ENCODE measurements at places on chromosomes 13 and 19.
A peak's percentile ranks its signal among the peaks of the same experiment; 100 is the strongest.

DNA sequence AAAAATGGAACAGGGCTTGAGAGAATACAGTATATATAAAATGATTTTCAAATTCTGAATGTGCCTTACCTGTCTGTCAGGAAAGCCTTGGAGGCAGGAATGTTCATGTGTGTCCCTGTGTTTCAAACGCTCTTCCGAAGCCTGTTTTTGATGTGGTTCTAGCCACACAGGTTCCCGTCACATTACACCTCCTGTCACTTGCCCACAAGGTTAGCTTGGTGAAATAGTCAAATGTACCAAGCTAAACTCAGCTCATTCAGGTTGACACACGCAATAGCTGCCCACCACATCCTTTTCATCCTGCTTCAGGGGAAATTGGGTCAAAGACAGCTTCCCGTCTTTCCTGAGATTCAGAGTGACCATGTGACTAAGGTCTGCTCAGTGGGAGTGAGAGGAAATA lies 574.0 kb downstream of the EFNB2 start:
- no peak for DNase-seq

DNA sequence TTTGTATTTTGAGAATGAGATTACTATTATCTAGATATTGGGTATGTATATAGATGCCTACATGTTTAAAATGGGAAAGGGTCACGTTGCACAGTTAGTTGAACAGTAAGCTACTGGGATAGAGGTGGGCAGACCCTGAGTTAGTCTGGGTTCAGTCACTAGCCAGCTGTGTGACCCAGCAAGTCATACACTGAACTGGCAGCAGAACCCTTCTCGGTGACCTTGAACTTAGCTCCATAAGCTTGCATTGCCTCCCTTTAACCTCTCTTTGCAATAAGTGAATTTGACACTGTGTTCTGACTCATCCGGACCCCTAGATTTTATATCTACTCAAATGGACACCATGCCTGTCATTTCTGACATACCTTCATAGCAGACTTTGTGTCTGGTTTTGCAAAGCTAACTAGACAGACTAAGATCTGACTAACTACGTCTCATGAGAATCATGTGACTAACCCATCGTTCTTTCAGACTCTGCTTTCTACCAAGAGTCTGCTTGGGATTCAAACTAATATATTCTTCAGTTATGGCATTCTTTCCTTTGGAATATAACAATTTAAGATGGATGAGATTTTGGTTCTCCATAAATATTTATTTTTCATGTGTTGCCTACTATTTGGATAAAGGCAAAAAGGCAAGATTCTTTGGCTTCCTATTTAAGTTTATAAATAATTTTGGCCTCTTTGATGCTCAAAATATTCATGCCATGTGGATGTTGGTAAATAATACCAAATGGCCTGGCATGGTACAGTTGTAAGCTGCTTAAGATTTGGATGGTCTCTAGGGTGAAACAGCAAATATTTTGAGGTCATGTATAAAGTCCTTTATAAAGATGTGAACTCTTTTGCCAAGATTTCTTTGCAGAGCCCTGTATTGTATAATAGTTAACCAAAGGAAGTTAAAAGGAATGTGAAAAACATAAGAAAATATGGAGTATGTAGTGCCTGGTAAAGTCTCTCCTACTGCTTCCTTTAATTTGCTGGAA lies 159.3 kb downstream of the ITGBL1 start:
- DNase-seq: no peak

GRCh38 chr19:44002212-44002565 lies 568 bp upstream of the ZNF230 start:
- no peak for DNase-seq

GRCh38 chr19:18290302-18291018 lies 9.0 kb upstream of the JUND start:
- no peak for DNase-seq

GRCh38 chr19:2573916-2574315 lies 98.0 kb downstream of the GADD45B start:
- no peak for DNase-seq

- peak; percentile 100 for DNase-seq
Measured at GRCh38 chr19:55339105-55339888, at the start of gene KMT5C. TSS of gene KMT5C (plus strand) at chr19:55339876. CDS start at chr19:55341937, 2,061 bp downstream.

DNA sequence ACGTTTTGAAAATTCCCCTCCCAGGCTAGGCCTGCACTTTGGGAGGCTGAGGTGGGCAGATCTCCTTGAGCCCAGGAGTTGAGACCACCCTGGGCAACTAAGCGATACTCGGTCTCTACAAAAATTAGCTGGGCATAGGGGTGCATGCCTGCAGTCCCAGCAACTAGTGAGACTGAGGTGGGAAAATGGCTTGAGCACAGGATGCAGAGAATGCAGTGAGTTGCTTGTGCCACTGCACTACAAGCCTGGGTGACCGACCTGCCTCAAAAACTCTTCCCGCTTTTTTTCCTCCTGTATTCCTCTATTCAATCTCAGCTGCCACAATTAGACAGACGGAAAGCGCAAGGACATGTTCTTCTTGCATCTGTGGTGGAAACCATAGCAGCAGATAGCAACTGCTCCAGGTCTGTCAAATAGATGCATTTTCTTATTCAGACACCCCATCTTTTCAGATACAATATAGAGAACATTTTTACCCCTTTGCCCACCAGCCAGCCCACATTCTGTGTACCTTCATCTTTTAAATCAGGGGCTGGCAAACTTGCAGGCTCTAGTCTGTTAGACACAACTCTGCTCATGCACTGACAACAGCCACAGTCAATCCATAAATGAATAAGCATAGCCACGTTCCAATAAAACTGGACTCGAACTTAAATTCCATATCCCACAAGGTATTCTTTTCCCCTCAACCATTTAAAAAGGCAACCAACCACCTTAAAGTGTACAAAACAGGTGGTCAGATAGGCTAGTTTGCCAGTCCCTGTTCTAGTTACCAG lies 4.8 kb downstream of the TPT1 start:
- DNase-seq: no peak

DNA sequence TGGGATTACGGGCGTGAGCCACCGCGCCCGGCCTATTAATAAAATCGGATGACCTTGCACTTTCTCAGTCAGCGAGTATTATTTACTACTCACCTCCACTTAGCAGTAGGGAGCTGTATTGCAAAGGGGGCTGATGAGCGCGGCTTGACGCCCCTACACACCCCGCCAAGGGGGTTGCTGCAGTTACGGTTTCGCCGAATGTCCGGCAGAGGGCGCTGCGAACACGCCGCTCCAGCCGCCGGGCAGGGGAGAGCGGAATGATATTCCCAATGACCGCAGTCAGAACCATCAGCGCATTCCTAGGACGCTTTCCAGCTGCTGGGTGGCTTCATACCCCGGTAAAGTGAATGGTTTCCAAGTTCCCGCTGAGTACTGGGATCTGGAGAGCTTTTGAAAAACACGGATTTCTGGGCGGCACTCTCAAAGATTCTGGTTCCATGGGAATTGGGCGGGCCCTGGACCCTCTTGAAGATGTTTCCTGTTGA lies 30.0 kb upstream of the TPT1 start:
- peak; percentile 20 for DNase-seq

GRCh38 chr13:78033509-78033908 lies 114.9 kb upstream of the EDNRB start:
- DNase-seq: no peak

DNA sequence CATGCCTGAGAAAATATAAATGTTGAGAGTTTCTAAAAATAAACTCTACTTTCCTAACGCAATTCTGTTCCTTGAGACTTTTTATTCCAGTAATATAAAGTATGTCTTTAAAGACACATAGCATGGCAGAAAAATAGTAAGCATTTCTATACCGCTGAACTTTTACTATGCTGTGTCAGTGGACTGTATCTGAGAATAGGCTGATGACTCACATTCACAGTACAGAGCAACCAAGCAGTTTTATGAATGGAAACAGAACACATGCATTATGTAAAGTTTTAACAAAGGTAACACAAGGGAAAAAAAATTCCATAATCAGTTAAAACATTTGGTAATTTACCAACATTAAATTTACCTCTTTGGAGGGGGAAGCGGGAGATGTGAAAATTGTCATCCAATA lies 38.4 kb downstream of the ZDHHC20 start:
- DNase-seq: no peak

GRCh38 chr19:5308451-5309437 lies 31.9 kb downstream of the PTPRS start:
- DNase-seq: peak; percentile 89

DNA sequence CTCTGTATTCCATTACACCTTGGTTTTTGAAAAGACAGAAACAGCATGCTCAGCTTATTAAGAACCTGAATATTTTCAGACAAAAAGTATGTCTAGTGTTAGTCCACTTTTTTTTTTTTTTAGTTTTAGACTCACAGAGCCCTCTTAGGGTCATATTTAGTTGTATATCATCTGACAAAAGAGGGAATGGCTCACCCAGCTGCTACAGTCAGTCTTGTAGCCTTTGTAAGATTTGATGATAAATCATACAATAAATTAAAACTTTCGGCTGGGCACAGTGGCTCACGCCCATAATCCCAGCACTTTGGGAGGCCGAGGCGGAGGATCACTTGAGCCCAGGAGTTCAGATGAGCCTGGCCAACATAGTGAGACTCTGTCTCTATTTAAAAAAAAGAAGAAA lies 43.7 kb upstream of the LDLR start:
- no peak for DNase-seq

- no peak for DNase-seq
Measured at GRCh38 chr13:113552786-113553434, 31.6 kb upstream of the TFDP1 start.

- DNase-seq: no peak
Measured at GRCh38 chr19:19062454-19063182, 1.2 kb upstream of the SLC25A42 start.

- peak; percentile 67 for DNase-seq
Measured at GRCh38 chr13:108214441-108215271, 680 bp downstream of the LIG4 start.

GRCh38 chr19:32542477-32543108 lies 38.4 kb upstream of the PDCD5 start:
- no peak for DNase-seq

DNA sequence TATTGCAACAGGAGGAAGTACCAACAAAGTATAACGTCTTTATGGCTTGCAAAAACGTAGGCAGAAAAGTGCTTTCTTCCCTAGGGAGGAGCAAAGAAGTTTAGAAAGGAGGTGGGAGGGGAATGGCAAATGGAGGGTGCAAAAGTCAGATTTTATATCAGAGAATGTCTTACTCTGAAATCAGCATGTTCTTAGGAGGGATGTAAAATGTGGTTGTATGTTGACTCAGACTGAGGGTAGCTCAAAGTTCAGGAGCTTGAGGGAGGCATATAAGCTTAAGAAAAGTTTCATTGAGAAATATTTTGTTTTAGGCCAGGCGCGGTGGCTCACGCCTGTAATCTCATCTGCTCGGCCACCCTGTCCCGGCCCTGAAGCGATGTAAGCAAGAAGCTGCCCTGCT lies 1.7 kb downstream of the ZNF90 start:
- DNase-seq: no peak

- DNase-seq: no peak
Measured at GRCh38 chr19:1171755-1172352, 2.2 kb downstream of the SBNO2 start.

DNA sequence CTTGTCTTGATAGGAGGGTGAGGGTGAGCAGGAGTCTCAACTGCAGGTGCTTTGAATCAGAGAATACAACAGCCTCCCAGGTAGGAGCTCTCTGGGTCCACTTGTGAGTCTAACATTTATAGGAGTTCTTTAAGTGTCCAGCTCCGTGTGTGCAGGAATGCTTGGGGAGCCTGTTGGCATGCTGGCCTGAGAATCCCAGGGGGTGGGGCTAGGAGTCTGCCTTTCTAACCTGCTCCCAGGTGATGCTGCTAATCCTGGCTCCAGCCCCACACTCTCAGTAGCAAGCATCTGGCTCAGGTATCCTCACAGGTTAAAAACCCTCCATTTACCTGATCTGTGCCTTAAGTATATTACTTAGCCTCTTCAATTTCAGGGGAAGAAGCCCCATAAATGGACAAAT lies 368.9 kb downstream of the RBM26 start:
- DNase-seq: no peak

DNA sequence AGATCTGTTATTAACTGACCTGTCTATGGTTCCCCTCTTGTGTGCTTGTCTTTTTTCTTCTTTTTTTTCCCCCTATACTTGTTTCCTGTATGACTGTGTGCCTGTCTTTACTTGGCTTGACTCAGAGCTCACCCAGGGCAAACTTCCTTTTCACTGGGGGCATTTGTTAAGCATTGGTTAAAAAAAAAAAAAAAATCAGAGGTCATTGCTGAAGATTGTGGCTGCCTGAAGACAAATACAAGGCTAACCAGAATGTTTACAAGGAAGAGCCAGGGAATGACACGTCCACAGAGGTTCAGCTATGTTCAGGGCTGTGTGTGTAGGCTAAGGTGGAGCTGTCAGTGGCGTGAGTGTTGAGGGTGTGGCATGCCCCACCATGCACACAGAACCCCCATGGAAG lies 47.1 kb downstream of the LNX2 start:
- DNase-seq: no peak

GRCh38 chr13:60427285-60427684 lies 30.3 kb downstream of the TDRD3 start:
- no peak for DNase-seq

DNA sequence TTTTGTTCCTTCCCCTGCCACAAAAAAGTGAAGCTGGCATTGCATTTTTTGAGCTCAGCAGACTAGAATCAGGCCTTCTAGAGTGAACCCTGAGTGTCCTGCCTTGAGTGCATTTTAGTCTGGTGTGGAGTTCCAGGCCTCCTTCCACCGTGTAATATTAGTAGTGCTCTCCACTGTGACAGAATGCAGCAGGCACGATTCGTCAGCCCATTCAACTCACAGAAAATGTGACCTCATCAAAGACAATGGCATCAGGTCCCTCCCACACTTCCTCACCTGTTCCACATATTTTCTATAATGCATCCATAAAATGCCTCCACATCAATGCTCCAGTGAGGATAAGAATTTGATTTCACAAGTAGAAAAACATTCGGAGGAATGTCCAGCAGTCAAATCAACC lies 227.6 kb downstream of the FGF9 start:
- no peak for DNase-seq

DNA sequence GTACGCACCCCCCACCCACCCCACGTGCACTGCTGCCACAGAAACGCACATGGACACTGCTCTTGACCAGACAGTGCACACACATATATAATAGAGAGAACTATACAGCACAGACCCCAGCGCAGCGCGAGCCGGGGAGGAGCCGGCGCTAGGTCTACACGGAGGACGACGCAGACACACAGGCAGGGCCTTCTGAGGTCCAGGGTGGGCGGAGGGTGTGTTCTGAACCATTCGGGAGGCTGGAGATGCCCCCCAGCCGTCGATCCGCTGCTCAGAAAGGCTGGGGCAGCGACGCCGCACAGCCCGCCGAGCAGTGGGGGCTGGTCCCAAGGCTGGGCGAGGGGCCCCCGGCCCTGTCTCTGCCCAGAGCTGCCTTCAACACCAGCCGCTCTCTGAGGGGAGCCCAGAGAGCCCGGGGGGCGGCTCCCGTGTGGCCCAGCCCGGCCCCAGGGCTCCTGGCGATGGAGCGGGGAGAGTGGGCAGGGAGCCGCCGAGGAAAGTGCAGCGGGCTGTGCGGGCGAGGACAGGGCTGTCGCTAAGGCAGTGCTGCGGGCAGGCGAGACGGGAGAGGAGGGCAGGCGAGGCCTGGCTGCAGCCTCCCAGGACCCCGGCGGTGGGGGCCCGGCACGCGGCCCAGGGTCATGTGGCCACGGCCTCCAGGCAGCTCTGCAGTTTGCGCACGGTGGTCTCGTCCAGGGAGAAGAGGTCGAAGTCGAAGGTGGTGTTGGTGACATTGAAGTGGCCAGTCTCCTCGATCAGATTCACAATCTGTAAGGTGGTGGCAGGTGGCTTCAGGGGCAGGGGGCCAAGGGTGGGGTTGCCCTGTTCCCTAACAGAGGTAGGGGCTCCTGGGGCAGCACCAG lies 67.1 kb downstream of the MLLT1 start:
- DNase-seq: no peak
